ENCODE measurements at places on chromosomes 2 and 18.

DNA sequence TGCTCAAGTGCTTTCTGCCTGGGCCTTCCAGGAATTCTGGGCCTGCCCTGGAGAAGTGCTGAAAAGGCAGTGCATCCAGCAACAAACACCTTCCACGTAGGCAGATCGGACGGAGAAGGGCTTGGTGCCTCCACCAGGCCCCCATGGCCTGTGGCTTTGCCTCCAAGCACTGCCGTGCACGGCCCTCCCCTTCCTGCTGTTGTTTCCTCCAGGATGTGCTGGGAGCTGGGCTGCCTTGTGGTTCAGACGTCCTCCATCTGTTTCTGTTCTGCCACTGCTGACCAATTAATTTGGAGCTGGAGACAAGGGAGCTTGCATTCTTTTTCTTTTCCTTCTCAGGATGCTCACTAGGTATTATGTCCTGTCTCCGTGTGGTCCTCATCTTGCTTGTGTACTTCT lies 197.0 kb downstream of the HRH4 start:
- DNase-seq, result no peak

- DNase-seq, result no peak
These were observed 42.2 kb upstream of the EPG5 start for GRCh38 chr18:46009125-46009840.

DNA sequence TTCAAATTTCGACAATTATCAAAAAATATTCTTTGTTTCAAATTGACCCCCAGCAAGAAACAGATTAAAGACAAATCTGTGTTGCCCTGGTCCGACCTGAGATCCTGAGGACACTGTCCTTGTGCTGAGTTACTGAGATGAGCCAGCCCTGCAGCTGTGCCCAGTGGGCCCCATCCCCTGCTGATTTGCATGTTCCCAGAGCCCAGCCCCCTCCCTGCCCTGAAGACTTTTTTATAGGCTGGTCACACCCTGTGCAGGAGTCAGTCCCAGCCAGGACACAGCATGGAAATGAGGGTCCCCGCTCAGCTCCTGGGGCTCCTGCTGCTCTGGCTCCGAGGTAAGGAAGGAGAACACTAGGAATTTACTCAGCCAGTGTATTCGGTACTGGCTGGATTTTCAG lies 31.4 kb upstream of the ZNG1B start:
- no peak for DNase-seq

DNA sequence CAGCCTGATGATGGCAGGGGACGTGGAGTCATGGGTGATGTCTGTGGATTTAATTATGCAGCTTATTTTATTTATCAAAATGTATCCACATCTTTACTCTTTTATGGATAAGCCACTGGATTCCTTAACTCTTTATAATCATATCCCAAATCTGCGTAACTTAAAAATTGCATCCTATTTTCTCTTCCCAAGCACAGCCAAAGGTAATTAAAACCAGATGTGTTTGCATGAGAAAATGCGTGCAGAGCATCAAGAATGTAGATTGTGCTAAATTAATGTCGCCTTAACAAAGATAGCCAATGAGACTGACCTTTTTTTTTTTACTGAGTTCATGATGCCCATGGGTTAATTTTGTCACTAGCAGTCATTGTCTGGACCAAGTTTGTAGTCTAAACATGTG lies 10.0 kb downstream of the SH3RF3 start:
- DNase-seq, result no peak

GRCh38 chr18:42614619-42615293 lies 500.7 kb downstream of the RIT2 start:
- DNase-seq, result no peak

DNA sequence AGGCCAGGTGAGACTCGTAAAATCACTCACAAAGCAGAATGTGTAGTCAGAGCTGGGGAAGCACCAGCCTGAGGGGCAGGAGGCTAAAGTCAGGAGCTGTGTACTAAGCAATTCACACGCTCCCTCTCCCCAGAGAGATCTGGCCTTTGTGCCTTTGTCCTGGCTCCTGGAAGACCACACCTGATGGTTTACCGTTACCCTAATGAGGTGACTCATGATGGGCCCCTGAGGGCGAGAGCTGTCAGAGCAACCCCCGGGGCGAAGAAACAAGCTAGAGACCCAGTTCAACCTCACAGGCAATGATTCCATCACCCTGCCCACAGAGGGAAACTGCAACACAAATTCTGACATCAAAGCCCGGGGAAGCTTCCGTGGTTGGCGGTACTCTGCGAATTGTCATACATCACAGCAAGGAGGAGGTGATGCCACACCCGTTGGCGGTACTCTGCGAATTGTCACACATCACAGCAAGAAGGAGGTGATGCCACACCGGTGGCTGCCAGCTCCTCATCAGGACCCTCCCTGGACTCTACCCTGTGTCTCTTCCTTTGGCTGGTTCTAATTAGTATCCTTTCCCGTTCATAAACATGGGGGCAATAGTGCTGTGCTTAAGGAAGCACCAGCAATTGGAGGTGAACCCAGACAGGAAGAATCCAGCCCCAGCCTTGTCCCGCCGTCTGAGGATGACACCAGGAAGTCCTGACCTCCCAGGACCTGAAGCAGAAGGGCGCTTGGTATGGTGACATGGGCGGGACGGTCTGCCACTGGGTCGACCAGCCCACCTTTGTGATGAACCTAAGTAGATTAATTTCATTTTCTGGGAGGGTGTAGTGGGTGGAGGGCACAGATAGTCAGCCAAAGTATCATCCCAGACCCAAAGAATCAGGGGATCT lies 30.5 kb downstream of the B3GNT7 start:
- DNase-seq, result no peak

DNA sequence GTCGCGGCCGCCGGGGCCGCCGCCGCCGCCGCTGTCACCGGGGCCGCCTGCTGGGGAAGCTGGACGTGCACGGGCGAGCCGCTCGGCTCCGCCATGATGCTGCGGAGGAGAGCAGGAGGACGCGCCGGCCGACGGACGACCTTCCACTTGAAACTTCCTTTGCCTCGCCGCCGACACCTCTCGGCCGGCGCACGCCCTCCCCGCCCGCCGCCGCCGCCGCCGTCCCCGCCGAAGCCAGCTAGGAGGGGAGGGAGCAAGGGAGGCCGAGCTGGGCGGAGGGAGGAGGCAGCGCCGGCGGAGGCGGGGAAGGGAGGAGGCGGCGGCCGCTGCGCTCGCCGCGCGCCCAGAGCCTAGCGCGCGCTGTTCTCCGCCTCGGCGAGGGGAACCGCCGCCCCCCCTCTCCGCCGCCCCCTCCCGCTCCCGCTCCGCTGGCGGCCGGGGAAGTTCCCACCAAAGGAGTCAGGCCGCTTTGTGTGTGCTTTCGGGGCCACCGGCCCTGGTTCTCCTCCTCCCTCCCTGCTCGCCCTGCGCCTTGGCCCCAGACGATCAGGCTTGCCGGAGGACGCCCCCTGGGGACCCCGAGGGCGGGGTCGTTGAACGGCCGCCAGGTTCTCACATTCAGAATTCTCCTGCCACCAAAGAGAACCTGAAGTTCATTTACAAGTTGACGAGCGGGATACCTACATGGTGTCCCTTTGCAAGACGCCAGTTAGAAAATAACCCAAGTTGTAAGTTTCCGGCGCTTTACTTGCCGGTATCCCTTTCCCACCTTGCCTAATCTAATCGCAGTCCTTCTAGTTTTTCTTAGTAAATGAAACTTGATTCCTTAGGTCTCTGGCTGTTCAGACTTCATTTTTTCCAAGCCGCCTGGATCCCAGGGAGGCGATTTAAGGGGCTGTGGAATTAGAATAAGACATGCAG lies at the start of gene STK39:
Gene STK39, minus strand, starts transcription at position 255 of the 921 bp plus-strand sequence. Its CDS starts 160 bp downstream, at position 95.
- DNase-seq, result peak; percentile 74

DNA sequence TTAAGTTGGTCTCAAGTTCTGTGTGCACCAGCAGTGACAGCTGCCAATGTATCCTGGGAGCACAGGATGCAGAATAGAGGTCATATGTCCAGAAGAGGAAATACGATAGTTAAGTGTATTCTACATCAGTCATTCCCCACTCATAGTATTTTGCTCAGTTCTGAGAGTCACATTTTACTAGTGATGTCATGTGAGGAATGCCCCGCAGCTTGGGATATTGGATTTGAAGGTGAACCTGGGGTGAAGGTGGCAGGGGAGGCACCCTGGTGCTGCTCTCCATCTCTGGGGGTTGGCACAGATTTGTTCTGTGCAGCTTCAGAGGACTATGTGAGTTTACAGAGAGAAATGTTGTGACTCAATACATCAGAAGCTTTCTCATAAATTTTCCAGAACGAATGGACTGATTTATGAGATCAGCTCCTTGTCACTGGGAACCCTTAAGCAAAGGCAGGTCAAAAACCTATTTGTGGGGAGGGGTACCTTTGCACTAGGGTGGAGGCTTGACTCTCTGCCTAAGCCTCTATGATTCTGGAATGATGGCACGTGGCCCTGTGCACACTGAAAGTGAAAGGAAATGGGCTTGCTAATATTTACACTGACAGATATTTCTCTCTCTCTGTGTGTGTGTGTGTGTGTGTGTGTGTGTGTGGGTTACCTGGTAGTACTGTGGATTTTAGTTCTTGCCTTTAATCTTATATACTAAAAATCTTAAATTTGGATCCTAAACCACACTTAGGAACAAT lies 95.9 kb downstream of the NEB start:
- DNase-seq, result no peak

GRCh38 chr2:33111002-33111446 lies 164.3 kb downstream of the LTBP1 start:
- no peak for DNase-seq

GRCh38 chr18:37653618-37654017 lies 88.0 kb upstream of the CELF4 start:
- no peak for DNase-seq

DNA sequence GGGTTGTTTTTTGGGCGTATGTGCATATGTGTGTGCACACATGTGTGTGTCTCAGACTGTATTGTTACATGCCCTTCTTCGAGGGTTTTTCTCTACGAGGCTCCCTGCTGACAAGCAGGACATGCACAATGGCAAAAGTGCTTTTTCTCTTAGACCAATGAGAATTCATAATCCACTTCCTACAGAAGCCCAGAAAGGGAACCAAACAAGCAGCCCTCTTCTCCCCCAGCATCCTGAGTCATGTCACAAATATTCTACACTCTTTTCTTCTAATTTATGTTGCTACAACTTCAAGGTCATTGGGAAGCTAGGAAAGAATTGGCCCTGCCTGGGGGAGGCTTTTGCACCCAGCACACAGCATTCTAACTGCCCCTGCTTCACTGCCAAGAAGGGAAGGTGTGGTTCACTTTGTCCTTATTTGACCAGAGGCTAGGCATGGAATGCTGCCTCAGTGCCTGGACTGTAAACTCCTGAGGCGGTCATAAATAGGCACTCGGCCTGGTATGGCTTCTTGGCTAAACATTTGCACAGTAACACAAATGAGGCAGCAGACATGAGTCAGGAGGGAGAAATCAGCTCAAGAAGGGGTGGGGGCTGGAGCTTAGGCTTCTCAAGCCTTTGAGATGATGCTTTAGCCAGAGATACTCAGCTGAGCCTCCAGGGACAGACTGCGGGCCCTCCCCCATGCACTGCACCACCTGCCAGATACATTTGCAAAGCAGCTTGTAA lies 92.7 kb upstream of the KLF7 start:
- DNase-seq, result no peak

- DNase-seq, result no peak
These were observed 265.7 kb downstream of the CCDC85A start for GRCh38 chr2:56449449-56449860.

DNA sequence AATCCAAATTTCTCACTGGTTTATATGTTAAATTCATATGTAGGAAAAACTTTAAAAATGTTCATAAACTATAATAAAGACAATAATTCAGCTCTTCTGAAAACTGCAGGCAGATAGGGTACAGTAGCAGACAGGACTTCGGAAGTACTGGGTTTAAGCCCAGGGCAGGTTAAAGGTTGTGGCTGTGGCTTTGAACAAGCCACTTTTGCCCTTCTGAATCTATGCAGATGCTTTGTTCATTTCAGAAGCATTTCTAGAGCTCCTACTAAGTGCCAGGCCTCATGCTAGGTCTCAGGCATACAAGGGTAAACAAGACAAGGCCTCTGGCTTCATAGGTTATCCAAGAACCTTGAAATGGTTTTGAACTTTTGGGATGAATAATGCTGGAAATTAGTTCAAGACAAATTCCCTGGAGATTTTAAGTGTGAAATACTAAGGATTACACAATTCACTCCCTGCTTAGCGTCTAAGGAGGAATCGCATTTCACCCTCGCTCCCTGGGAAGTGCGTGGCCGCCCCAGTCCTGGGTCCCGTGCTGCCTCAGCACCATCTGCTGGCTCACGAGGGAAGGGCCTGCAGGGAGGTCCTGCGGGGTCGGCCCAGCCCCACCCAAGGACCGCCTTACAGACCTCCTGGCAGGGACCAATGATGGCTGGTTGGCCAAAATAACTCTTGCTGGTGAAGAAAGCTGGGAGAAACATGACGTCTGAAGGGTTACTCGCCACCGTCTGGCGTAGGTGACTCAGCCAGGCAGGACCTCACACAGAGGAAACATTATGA lies 67.7 kb upstream of the L3MBTL4 start:
- DNase-seq, result no peak

DNA sequence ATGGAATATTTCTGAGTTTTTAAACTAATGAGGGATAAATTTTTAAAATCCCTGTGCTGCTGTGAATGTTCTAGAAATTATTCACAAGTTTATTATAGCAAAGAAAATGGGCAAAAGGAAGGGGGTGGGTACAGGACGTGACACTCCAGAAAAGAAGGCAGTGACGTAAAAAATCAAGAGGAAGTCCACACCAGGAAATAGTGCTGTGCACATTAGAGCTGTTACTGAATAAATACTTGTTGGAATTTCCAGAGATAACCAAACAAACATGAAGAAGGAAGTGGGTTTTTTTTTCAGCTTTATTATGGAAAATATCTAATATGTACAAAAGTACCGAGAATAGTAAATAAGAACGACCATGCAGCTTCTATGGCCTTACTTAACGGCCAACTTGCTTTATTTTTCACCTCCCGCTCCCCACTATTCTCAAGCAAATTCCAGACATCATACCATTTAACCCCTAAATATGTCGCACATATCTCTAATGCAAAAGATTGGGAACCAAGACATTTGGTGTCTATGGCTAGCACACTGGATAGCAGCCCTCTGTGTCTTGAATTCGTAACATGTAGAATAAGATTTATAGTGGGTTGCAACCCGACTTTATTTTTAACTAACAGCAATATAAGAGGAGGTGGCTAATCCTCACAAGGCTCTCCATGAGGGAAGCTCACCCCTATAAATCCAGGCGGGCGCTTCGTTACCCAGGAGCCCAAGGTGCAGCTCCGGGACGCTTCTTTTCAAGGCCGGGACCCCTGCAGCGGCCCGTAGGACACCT lies 580 bp upstream of the NDUFV2 start:
- DNase-seq, result no peak

- no peak for DNase-seq
These were observed 115.0 kb downstream of the CERS6 start for GRCh38 chr2:168571061-168571460.

- DNase-seq, result no peak
These were observed 45.8 kb upstream of the SMIM21 start for GRCh38 chr18:75473316-75473715.

Data from stimulated activated naive CD4-positive, alpha-beta T cell treated with Interleukin-2 at 50 U/mL for 16 hours (primary cell).